ENCODE measurements at places on chromosomes 3 and 15.

DNA sequence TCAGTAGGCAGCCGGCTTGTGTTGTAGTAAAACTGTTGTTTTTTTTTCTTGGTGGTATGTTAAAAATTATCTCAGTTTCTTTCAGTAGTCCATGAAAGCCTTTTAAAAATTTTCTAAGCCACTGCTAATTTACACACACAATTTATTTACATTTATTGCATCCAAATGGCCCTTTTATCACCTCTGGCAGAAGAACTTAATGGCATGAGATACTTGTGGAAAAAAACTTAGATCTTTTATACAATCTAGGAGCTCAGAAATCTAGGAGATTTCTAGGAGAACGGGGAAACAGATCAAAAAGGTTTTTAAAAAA is 1.4 kb downstream of the PPP2R3A start:
- no peak for DNase-seq

- DNase-seq: peak; percentile 82
Observed at GRCh38 chr15:31435912-31436628, 109.4 kb downstream of the KLF13 start.

GRCh38 chr3:190108804-190109203 is 11.9 kb downstream of the P3H2 start:
- DNase-seq: no peak

DNA sequence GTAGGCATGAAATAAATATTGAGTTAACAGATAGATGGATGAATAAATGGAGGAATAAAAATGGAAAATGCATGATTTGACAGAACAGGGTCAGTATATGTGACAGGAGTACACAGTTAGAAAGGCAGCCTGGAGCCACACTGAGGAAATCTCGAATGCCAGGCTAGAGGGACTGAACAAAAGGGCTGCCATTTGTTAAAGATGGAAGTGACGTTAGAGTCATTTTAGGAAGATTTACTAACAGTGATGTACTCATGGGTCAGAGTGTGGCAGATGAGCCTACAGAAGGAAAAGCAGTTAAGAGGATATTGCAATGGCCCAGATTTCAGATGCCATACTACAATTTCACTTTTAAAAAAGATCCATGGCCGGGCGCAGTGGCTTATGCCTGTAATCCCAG is 7.4 kb upstream of the TMPRSS7 start:
- DNase-seq: no peak

GRCh38 chr3:42651248-42652091 is 2.0 kb upstream of the ZBTB47 start:
- no peak for DNase-seq

All from hematopoietic multipotent progenitor cell treated with erythropoietin and hydrocortisone succinate and interleukin-3 and kit ligand, for 8 days (in vitro differentiated cells).